ENCODE measurements at places on chromosomes 6 and 20.

DNA sequence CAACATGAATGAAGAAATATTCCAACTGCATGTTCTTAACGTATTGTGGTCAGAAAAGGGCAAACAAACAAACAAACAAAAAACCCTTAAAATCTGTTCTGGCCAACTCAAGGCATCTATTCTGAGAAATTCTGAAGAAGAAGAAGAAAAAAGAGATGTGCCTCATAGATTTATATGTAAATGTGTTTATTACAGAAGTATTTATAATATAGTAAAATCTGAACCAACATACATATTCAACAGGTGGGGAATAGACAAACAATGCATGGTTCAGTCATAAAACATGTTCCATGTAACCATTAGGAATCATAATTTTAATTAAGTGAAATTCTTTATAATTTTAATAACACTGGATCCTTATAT is 616 bp downstream of the BTN3A2 start:
- DNase-seq, result no peak

GRCh38 chr6:3318821-3319540 is 60.2 kb downstream of the PSMG4 start:
- no peak for DNase-seq

DNA sequence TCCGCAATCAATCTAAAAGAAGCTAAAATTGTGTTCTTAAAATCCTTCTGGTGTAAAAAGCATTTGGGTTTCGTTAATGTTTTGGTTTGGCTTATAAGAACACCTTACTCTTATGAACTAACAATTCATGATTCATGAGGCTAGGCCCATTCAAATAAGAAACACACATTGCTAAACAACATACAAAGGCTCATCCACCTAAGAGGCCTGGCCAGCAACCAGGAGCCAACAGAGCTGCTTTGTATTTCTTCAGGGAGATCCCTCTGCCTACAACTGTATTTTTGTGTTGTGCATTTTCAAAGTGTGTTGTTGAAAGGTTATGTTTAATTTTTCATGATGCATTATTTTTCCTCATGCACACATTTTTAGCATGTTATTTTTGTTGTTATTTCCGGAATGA is 98.6 kb downstream of the PTPRK start:
- DNase-seq, result no peak

DNA sequence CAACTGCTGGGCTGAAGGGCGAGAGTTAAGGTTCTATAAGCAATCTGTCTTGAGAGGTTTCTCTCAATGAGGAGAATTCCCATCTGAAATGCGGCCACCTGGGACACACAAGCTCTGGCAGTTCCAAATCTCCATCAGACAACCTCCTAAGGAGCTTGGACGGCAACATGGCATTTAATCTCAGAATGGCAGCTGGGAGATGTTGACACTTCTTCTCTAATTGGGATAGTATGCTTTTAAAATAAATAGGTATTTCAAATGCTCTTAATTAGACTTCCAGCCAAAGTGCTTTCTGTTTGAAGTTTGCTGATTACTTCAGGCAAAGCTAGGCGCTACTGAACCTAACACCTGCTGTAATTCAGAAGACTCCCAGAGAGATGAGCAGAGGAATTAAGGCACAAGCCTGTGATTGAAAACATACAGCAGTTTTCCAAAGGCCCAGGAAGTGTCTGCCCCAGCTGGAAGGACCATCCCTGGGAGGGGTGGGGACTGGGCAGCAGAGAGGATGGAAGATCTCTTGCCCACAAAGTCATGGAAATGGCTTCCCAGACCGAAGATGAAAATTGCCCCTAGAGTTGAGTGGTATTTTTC is 59.1 kb upstream of the KCNK16 start:
- no peak for DNase-seq

GRCh38 chr6:111764238-111765175 is 108.7 kb downstream of the FYN start:
- DNase-seq, result peak; percentile 55

DNA sequence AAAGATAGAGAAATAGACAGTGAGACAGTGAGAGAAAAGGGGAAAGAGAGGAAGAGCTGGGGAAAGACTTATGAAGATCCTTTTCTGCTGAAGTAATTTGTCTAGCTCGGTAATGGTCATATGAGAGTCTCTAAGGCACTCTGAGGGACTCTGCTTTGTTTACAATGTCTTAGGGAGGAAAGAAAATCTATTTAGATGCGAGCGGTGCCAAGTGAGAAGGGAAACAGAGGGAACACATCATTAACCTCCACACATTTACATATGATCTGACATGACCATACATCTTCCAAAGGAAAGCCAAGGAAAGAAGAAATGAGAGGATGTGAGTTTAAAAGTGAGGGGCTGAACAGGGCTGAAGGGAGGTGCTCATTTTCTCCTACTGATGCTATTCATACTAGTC is 862.3 kb upstream of the CITED2 start:
- no peak for DNase-seq

DNA sequence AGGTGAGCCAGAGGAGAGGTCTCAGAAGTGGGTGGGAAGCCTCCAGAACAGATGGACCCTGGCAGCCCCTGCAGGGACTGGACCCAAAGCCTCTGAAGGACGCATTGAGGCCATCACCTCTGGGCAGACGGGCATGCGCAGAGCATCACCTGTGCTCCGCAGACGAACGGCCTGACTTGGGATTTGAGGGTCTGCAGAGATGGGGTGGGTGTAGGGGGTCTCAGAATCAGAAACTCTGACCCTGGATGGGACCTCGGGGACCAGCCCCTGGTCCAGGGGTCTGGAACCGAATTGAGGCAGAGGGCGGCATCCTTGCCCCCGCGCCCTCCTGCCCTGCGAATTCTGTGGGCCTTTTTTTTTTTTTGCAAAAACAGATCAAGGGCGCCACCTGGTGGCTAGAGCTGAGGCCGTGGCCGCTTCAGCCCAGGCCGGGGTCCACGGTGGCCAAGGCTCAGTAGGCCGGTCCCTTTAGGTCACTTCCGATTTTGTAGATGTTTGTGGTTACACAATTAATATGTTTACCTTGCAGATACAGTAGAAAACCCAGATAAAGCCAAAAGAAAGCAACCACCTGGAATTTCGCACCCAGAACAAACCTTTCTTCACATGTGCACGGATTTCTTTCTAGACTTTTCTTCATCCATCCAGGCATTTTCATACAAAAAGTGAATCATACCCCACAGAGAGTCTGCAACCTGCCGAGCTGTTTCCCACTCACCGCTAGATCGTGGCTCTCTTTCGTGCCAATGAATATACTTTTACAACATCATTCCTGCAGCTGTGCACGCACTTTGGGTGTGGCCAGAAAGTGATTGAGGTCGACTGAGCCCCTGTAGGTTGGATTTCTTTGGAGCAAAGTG is 25.9 kb downstream of the ZBP1 start:
- DNase-seq, result peak; percentile 78

DNA sequence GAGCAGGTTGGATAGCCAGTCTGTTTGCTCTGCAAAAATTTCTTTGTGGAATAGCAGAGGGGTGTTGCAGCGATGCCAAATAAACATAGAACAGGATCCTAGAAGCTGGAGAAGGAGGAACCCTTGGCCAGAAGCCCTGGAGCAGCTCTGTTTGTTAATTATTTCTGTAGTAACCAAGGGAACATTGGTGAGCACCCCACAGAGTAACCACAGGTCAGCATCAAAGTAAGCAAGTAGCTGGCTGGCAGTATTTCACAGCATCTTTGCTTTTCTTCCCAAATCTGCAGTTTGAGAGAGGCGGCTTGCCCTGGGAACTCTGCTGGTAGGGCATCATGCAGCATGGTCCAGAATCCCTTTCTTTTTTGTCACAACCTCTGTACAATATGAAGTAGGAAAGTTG is 12.7 kb upstream of the APMAP start:
- no peak for DNase-seq

- DNase-seq, result no peak
Observed at GRCh38 chr20:20843982-20844381, 131.5 kb upstream of the RALGAPA2 start.

DNA sequence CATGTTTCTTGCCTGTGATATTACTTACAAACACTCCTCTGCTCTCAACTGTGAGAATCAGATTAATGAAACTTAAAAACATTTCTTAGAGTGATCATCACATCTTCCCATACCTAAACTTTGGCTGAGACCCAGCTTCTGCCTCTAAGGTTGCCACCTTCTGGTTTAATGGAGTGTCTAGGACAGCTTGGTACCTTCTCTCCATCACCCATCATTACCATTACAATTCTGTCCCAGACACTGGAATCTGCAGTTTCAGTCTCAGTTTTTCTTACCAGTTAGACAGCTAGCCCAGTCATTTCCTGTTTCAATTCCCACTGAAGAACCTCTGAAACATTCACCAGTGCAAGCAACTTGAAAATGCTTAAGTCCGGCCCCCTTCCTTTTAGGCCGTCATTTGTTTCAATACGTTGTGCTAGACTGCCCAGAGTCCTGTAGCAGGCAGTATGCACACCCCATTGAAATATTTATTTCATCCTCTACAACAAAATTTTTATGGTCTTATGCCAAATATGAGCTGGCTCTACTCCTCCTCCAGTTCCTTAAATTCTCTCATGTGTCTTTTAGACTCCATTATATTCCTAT is 107.0 kb upstream of the FOXO3 start:
- DNase-seq, result no peak

- DNase-seq, result no peak
Observed at GRCh38 chr20:47922269-47922668, 137.0 kb upstream of the SULF2 start.

GRCh38 chr20:2806351-2806701 is 5.9 kb upstream of the CPXM1 start:
- no peak for DNase-seq

DNA sequence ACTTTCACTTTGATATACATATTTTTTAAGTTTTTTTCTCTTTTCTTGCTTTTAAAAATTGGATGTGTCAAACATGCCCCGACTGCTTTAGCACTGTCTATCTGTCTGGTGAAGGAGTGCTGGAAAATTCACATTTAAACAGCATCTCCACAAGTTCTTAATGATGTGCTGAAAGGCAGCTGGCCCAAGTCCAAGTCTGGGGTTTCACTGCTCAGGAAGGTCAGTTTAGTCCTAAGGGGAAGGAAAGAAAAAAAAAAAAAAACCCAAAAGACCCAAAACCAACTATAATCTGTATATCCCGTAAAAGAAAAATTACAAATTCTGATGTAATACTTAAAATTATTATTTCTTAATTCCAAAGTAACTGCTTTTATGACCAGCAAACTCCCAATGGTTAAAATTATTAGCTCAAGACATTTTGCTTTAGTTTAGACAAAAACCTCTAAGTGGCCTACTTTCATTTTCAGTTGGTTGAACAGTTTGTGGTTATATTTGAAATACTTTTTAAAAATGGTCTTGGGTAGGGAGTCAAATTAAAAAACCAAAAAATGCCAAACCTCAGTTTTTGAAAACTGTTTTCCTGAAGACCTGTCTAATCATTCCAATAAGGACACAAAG is 79.5 kb upstream of the PREP start:
- no peak for DNase-seq

- no peak for DNase-seq
Observed at GRCh38 chr20:48015141-48015910, 230.0 kb upstream of the SULF2 start.

DNA sequence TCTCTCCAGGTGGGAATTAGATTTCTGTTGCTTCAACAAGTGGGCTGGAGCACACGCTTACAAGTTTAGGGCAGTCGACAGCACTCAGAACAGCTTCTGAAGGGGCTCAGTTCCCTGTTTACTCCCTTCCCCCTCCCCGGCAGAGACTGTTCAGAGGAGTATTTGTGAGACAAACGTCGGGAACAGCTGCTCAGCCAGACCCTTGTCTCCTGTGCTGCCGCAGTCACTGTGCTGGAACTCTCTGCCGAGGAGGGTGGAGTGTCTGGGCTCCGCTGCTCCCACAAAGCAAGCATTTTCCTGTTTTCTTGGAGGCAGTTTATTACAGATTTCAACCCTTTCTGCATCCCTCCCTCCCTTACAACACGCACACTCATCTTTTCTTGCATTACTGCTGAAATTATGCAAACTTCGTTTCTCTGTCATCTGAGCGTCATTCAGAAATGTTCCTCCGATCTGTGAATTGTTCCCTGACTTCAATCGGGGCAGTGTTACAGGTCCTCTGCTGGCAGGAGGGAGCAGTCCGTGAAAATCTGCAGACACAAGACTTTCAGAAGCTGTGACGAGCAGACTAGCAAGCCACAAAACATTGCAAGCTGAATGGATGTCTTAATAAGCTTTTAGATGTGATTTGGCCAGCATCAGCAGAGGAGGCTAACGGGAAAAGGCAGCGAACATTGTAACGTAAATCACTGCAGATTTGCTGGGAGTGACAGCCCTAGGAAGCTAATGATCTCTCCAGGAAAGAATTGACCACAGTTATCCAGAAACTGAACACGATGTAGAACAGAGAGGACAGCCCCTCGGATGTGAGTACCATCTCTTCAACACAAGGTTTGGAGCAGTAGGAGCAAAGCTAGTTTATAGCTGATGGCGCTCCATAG is 76.2 kb downstream of the LYRM2 start:
- no peak for DNase-seq

- peak; percentile 92 for DNase-seq
Observed at GRCh38 chr20:23668477-23668951, 20.3 kb downstream of the CST4 start.

- no peak for DNase-seq
Observed at GRCh38 chr6:31811645-31812044, 3.4 kb downstream of the HSPA1L start.
